Right lung (tissue), 10 donors: ENCODE measurements at places on chromosomes 3 and 15. TPM values are rescaled to one million over a fixed set of nuclear protein-coding genes. Genes with fewer than 3 reads are reported as not detected.

Gene LRRN1
- polyA plus RNA-seq: 23.4 TPM

DNA sequence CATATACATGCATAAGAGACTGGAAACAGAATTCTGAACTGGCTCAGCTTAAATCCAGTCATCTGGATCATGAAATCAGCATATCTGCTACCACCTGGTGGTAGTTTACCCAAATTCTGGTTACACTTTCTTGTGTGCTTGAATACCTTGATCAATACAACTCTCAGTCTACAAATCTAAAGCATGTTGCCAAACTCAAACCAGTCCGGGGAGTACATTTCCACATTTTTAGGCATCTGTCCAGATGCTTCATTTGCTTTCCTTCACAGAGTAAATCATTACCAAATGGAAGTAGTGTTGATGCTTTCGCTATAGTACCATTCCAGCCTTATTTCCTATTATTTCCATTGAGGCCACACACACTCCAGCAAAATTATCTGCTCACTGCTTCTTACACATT lies 126.4 kb downstream of the P2RY1 start:
- DNase-seq: peak; percentile 28

Gene REC114
- polyA plus RNA-seq: not detected

Gene GOLGA8A
- 201 TPM for polyA plus RNA-seq

Gene GATA2
- 11.0 TPM for polyA plus RNA-seq

Gene IL17RC
- polyA plus RNA-seq: 39.8 TPM

DNA sequence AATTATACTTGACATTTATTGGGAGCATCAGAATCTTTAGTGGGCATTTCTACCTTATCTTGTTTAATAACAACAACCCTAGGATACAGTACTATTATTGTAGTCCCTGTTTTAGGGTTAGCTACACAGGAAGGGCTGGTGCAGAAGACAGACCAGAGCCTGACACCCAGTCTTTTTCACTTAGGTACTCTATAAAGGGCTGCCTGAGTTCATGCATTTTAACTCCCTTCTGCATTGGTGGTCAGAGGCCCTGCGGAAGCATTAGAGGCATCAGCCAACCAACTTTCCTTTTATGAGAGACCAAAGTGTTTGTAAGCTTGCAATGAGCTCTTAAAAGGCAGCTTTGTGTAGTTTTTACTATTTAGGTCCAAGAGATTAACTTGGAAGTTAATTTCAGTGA lies 105.4 kb downstream of the PLCL2 start:
- DNase-seq: no peak

DNA sequence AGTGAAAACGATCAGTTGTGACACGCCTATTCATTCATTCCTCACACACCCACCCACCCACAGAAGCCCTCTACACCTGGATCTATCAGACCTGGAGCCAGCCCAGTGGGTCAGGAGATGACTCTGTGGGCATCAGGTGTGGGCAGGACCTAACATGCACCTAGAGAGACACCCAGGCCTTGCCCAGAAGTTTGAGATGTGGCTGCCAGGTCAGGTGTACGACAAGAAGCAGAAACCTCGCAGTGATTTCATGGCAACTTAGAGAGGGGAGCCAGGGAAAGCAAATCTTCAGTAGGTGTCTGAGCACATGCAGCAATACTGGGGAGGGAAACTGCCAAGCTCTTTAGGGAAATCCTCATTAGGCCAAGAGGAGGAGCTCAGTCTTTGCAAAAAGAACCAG lies 264.7 kb upstream of the ROPN1 start:
- DNase-seq: no peak
